ENCODE measurements at places on chromosomes 13 and 19. TPM values are rescaled to one million over a fixed set of nuclear protein-coding genes. Genes with fewer than 3 reads are reported as not detected.
A peak's percentile ranks its signal among the peaks of the same experiment; 100 is the strongest.

- DNase-seq, result peak; percentile 37
These were observed 39.3 kb upstream of the GAS6 start for GRCh38 chr13:113902986-113903775.

- DNase-seq, result no peak
These were observed 4.9 kb upstream of the DMKN start for GRCh38 chr19:35518313-35518712.

DNA sequence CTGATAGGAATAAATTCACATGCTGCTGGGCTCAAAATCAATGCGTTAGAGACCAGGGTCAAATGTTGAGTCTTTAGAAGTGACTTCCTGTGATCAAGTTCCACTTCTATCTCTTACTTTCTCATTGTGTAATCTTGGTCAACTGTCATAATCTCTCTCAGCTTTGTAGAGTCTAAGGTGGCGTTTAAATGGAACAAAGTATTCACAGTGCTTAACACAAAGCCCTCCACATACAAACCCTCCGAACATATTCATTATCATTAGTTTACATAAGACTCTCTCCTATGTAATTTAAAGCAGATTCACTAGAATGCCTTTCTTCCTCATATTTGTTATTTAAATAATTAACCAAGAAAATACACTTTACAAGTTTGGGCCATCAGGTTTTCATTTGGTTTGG lies 1044.1 kb downstream of the EFNB2 start:
- DNase-seq, result no peak

FGF22 gene
- not detected for total RNA-seq

LIM2 gene
- total RNA-seq, result not detected

ZNF227 gene
- 14.2 TPM for total RNA-seq

TMEM150B gene
- total RNA-seq, result not detected

Measured in vagina (tissue), 2 donors.